Right lobe of liver (tissue), 6 donors: ENCODE measurements at places on chromosomes 1 and 21.

GRCh38 chr1:160789702-160790611, 6.0 kb upstream of the LY9 start:
- no peaks in the 10 kb centered on the region for H3K36me3 ChIP-seq
- no peaks in the 10 kb centered on the region for H3K27me3 ChIP-seq
- no peak for DNase-seq

- no peaks in the 10 kb centered on the region for H3K27me3 ChIP-seq
- no peak for DNase-seq
- H3K4me3 ChIP-seq = no peak overlapping the region
- H3K27ac ChIP-seq = no peak overlapping the region
These were observed 20.4 kb downstream of the PDE9A start for GRCh38 chr21:42673633-42674328.

GRCh38 chr1:224525411-224526040, 90.6 kb upstream of the CNIH3 start:
- H3K36me3 ChIP-seq = no peaks in the 10 kb centered on the region
- H3K4me3 ChIP-seq = no peak overlapping the region
- no peaks in the 10 kb centered on the region for H3K4me1 ChIP-seq
- H3K27ac ChIP-seq = no peak overlapping the region
- no peak for DNase-seq
- no peaks in the 10 kb centered on the region for H3K27me3 ChIP-seq

DNA sequence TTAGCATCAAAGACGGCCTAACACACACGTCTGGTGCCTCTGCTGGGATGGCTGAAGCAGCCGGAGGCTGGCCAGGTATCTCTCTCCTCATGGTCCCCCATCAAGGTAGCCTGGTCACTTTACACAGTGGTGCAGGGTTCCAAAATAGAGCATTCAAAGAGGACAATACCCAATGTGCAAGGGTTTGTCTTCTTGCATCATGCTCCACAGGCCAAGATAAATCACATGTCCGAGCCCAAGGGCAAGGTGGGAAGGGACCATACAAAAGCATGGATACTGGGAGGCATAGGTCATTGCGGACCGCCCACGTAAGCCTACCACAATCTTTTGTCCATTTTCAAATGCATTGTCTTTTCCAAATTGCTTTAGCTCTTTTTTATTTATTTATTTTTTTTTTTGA, 23.8 kb upstream of the TINAGL1 start:
- H3K4me3 ChIP-seq = no peak overlapping the region
- no peak overlapping the region for H3K27ac ChIP-seq
- H3K4me1 ChIP-seq = peaks cover 2% of the 10 kb centered on the region
- H3K27me3 ChIP-seq = no peaks in the 10 kb centered on the region

- no peaks in the 10 kb centered on the region for H3K4me1 ChIP-seq
- peak; percentile 51 for DNase-seq
- no peaks in the 10 kb centered on the region for H3K27me3 ChIP-seq
- H3K4me3 ChIP-seq = no peak overlapping the region
These were observed 17.2 kb downstream of the SYT2 start for GRCh38 chr1:202692959-202693555.
